ENCODE measurements at places on chromosomes 12 and 14.

DNA sequence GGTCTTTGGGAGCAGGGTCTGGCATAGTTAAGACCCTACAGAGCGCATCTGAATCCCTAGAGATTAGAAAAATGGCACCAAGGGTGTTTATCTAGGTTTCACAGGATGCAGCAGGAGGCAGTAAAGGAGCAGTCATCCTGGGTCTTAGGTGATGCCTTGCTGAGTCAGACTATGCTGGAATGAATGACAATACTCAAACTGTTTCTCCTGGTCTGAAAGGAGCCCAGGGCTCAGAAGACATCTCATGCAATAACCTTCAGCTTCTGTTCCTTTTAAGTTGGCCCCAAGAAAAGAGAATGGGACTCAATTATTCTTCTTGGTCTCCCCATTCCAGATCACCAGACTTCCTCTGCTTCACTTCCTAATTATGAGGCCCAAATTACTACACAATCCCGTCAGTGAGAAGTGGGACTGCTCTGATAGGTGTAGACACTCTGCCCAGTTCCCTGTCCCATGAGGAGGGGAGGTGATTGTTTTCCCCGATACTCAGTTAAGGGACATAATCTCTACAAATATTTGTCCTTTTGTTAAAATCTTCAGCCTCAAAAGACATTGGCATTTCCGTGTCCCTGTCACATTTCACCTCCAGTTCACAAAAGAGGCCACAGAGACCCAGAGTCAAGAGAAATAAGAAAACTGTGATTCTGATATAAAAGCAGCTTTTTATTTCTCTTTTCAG, 14.8 kb upstream of the APOF start:
- no peak for DNase-seq

DNA sequence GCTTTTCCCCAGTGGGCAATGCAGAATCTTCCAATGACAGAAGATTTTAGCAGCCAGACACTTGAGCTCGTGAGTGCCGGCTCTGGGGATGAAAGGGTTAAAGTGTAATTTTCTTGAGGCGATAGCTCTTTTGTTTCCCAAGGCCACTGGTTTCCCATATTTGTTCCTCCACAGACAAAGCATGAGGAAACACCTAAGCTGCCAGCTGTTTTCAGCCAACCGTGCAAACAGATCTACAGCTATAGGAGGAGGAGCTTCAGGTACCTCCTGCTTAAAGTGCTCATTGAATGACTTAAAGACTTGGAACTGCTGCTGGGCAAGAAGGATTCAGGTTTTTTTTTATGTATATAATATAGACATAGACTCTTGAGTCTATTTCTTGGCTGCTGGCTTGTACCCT, 1311.5 kb downstream of the TMEM121 start:
- no peak for DNase-seq

GRCh38 chr14:80768646-80769045, 172.9 kb downstream of the CEP128 start:
- DNase-seq, result no peak

DNA sequence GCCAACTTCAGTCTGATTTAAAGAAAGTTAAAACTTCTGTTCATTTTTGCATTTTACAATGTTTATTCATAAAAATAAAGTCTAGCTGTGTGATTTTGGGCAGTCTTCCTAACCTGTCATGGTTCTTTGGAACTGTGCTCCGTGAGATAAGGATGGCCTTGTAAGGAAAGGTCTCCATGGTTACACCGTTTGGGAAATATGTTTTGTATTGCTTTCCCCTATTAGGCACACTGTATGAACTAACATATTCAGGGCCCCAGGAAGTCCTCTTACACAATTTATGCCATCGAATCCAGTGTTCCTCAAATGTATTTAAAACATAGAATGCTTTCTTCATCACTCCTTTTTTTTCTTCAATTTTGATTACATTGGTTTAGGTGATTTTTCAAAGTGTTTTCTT, 54.5 kb downstream of the APAF1 start:
- DNase-seq, result no peak

DNA sequence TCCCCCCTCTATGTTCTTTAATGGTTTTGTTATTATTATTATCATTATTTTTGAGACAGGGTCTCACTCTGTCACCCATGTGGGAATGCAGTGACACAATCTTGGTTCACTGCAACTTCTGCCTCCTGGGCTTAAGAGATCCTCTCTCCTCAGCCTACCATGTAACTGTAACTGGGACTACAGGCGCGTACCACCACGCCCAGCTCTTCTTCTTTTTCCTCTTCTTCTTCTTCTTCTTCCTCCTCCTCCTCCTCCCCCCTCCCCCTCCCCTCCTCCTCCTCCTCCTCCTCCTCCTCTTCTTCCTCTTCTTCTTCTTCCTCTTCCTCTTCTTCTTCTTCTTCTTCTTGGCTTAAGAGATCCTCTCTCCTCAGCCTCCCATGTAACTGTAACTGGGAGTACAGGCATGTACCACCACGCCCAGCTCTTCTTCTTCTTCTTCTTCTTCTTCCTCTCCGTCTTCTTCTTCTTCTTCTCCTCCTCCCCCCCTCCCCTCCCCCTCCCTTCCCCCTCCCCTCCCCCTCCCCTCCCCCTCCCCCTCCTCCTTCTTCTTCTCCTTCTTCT, 5.4 kb upstream of the KRT7 start:
- no peak for DNase-seq
